ENCODE measurements at places on chromosomes 11 and 22.

GRCh38 chr11:44771841-44772240 is 45.1 kb downstream of the TSPAN18 start:
- no peak for DNase-seq

DNA sequence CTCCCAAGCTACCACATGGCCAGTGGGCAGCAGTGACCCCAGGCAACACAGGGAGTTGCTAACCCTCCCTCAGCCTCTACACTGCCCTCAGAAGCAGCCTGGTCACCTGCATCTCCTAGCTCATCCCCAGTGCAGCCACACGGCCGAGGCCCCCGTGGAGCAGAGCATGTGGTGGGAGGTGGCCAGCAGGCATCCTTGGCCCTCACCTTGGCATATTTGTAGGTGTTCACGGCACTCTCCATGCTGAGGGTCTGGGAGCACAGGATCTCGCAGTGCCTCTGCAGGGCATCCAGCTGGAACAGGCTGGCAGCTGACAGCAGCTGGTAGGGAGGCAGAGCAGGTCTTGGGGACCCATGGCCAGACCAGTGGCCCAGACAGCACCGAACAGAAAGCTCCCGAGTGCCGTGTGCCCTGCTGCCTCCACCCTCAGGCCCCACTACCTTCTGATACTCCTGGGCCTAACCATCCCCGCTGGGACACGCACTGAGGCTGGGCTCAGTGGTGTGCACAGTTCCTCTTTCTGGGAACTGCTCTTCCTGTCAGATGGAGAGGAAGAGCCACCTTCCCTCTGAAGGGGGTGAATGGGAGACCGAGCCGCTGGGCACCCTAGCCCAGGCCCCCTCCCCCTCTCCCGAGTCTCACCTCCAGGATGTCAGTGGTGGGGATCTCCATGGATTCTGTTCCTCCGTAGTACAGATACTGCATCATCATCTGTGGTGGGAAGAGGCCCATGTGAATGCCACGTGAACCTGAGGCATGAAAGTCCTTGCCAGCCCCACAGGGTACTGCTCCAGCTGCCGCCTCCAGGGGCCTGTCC is 48.8 kb downstream of the NAT10 start:
- no peak for DNase-seq

DNA sequence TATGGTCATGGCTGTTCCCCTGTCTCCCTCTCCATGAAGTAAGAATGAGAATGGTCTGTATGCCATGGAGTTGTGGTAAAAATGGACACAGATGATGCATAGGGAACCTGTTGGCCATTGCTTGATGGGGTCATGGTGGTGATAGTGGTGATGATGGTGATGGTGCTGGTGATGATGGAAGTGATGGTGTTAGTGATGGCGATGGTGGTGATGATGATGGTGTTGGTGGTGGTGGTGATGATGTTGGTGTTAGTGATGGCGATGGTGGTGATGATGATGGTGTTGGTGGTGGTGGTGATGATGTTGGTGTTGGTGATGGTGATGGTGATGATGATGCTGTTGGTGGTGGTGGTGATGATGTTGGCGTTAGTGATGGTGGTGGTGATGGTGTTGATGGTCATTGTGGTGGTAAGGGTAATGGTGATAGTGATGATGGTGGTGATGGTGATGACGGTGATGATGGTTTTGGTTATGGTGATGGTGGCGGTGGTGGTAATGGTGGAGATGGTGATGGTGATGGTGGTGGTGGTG is 5.1 kb upstream of the CACNA1I start:
- DNase-seq, result no peak

- no peak for DNase-seq
Measured at GRCh38 chr11:71186806-71187205, 65.6 kb downstream of the SHANK2 start.

GRCh38 chr22:35400501-35400790 is 506 bp downstream of the MCM5 start:
- no peak for DNase-seq

- no peak for DNase-seq
Measured at GRCh38 chr11:102534261-102534872, 3.8 kb upstream of the MMP7 start.

- no peak for DNase-seq
Measured at GRCh38 chr11:130861283-130861682, 55.0 kb downstream of the SNX19 start.
